Calu3 (cell line): ENCODE measurements at places on chromosomes 13 and 19.

- DNase-seq, result peak; percentile 3
Observed at GRCh38 chr13:36848199-36848982, 29.4 kb downstream of the RFXAP start.

- no peak for DNase-seq
Observed at GRCh38 chr13:33757713-33758112, 60.2 kb upstream of the RFC3 start.

DNA sequence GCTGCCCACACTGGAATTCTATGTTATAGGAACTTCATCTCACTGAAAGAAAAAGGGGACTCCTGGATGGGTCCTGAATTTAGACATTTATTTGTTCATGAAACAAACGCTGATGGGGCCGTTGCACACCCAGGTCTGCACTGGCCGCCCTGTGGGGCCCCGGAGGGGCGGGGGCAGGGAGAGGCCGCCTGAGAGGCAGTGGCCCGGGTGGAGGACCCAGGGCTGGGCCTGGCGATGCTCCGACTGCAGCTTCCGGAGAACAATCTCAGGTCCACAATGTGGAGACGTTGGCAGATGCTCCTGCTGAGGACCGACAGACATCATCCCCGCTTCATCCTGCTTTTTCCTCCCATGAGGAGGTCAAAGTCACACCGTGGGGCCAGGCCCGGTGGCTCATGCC, 16.3 kb upstream of the PTBP1 start:
- DNase-seq, result no peak

- no peak for DNase-seq
Observed at GRCh38 chr13:84591444-84591843, 709.2 kb upstream of the SLITRK1 start.

DNA sequence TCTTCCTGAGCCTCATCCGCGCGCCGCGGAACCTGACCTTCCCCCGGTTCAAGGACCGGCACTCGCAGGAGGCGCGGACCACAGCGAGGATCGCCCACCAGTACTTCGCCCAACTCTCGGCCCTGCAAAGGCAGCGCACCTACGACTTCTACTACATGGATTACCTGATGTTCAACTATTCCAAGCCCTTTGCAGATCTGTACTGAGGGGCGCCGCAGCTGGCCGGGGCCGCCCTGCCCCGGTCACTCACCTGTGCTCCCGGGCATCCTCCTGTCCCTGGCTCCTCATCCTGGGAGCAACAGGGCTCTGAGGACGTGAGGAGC, 23.9 kb upstream of the KCTD15 start:
- DNase-seq, result no peak

- DNase-seq, result peak; percentile 64
Observed at GRCh38 chr19:39212375-39212742, 8.3 kb upstream of the SYCN start.

DNA sequence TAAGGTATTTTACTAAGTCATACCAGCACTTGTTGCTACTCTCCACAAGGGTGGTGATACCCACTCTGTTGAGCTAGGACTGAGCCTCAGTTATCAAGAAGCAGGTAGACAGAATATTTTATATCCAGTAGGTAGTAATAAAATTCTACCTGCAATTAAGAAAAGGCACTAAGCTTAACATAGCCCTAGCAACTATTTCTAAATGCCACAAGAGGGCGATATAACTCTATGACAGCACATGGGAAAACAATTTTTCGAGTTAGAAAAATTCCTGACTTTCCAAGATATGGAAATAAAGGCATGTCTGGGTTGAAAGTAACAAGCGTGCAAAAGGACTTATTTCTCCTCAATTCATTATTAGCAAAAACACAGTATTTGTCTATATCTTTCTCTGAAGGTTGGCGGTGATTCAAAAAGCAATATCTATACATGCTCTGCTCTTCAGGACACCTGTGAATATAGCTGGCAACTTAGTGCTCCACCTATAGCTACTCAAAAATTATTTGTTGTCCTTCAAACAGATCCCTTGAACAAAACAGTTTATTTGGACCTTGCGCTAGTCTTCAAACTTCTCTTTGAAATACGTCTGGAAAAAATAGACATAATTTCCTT, 14.7 kb downstream of the CCDC169 start:
- no peak for DNase-seq

DNA sequence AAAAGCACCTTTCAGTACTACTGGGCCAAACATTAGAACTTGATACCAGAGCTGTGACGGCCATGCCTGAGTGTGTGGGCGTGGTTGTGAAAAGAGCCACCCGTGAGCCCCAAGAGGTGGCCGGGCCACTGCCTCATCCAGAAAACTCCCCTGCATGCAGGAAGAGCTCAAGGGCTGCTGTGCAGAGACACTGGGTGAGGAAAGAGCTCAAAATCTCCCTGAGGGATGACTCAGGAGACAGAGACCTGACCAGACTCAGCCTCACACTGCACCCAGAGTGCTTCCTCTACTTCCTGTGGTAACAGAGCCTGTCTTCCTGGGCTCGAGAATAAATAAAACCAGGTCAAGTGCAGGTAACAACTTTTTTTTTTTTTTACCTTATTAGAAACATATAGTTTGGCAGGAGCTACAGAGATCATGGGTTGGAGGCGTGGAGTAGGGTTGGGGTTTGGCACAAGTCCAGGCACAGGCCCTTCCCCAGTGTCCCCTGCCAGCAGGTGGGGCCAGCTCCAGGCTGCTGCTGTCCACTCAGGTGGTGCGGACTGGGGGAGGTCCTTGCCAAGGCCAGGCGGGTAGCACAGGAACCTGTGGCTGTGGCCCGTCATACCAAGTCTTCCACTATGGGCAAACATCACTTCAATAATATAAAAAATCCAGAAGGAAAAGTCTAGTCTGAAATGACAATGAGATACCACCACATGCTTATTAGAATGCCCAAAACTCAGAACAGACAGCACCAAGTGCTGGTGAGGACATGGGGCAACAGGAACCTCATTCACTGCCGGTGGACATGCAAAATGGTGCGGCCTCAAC, 25.5 kb downstream of the ELL start:
- DNase-seq, result peak; percentile 71

- no peak for DNase-seq
Observed at GRCh38 chr19:41234512-41235168, 15.6 kb downstream of the AXL start.

DNA sequence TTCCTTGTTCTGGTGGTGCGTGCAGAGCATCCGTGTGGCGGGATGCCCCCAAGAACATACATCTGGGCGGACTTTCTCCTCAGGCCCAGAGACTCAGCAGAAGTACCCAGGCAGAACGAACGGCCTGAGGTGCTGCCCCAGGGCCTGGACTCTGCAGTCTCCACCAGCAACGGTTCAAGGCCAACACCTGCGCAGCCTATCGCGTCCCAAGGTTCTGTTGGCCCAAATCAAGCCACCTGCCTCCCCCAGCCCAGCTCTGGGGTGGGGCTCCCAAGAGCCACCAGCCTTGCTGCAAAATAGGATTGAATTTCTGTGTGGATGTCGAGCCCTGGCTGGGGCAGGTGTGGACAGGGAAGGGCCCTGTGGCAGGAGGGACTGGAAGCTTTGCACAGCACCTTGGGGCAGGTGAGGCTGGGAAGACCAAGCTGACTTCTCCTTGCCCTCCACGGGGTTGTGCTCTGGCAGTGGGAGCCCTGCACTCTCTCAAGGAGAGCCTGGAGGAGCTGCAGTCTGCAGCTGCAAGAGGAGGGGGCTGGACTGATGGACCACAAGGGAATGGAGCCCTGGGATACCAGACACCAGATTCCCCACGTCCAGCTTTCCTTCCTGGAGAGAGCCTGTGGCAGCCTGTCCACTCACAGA, 146.9 kb downstream of the ZNF536 start:
- DNase-seq, result no peak

GRCh38 chr13:112730157-112730671, 40.4 kb downstream of the ATP11A start:
- DNase-seq, result no peak

GRCh38 chr19:13214036-13214730, 64.0 kb downstream of the IER2 start:
- no peak for DNase-seq

- no peak for DNase-seq
Observed at GRCh38 chr13:40477623-40478608, 188.5 kb downstream of the FOXO1 start.

DNA sequence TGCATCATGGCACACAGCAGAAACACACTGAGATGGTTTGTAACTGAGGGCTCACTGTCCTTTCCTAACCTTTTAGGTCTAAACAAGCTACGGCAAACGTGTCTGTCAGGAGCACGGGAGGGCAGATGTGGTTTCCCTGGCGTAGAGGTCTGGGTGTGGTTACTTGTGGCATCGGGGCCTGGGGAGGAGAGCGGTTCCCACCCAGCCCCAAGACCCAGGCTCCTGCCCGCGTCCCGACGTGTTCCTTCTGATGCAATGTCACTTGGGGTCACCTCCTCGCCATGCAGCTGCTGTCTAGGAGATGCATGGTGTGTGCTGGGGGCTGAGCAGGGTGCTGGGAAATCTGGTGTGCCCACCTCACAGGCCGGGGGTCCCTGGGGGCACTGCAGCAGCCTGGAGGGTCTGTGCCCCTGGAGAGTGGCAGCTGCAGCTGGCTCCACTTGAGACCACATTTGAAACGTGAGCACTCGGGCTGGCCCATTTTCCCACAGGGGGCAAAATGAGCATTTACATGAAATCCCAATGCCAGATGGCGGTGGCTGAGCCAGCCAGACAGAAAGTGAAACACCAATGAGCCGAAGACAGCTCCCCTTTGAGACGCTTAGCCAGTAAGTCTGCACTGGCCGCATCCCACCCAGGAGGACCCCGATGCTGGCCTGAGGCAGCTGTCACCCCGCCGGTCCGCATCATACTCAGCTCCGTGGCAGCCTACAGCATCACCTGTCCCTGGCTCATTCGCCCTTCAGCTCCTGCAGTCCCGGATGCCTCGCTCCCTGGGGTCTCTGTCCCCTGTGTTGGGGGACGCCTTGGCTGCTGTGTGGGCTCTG, 22.3 kb upstream of the MYDGF start:
- no peak for DNase-seq

DNA sequence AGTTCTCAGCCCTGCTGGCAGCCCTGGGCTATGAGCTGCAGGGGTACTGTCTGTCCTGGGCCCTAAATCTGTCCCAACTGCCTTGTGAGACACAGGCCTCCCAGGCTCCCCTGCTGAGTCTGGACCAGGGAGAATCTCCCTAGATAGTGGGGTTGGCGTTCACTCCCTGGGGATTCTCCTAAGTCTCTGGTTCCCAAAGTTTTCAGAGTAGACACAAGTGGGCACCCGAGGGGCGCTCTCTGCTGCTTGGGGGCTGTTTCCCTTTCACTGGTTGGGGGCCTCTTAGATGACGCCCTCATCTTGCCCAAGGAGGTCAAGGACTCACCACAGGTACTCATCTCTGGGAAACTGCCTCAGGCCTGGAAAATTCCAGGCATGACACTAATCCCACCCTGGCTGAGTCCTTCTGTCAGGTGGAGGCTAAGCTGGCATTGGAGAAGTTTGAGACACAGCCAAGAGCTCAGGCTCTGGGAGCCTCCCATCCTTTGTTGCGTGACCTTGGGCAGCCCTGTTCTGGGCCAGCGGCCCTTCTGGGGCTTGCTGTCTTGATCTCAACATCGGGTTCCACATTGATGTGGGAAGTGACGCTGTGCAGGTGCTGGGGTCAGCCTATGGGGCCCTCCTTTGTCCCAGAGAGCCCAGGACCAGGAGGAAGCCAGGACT, 3.9 kb downstream of the RPL18A start:
- no peak for DNase-seq

- DNase-seq, result no peak
Observed at GRCh38 chr19:33689138-33689746, 67.5 kb downstream of the CHST8 start.
